ENCODE measurements at places on chromosomes 11 and 22. TPM values are rescaled to one million over a fixed set of nuclear protein-coding genes. Genes with fewer than 3 reads are reported as not detected.

DNA sequence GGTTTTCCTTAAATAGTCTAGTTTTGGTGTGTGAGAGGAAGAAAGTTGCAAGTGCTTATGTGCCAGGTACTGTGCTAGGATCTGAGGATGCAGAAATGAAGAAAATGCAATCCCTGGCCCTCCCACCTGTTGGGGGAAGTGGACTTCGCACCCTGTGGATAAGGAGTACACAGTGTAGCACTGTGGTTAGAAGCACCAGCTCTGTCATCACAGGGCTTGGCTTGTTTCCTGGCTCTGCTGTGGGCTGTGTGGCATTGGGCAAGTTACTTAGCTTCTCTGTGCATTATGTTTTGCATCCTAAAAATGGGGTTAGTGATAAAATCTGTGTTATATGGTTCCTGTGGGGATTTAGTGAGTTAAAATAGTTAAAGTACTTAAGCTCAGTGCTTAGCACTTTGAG, 68.2 kb downstream of the ENDOD1 start:
- no peak overlapping the region for H3K4me3 ChIP-seq
- peaks cover 20% of the 10 kb centered on the region for H3K4me1 ChIP-seq
- no peaks in the 10 kb centered on the region for H3K36me3 ChIP-seq
- no peak for DNase-seq

DNA sequence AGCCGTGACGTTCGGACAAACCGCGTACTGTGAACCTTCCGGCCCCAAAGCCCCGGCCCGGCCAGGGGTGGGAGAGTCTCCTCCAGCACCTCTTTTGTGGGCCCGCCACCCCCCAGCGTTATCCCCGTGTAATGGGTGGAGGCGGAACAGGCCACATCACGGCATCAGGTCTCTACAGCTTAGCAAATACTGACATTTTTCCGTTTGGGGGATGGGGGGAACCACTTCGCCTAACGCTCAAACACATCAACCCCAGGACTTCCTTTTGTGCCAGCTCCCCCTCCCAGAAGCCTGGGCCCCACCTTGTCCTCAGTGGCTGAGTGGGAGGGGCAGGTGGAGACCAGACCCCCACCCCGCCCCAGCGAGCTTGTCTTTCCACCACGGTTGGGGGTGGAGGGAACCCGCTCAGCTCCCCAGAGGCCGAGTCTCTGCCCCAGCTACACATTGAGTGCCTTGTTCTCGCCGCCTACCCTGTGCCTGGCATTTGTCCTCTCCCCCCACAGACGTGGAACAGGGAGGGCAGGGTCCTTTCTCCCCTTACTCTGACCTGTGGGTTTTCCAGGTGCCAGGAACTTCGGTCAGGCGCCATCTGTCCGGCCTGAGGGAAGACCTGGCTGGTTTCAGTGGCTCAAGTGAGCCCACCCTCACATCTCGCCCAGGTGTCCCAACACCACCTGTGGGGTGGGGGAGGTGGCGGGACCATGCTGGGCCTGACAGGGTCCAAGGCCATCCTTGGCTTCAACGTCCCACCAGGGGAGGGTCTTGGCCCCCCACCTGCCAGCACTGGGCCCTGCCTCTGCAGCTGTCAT, 29.6 kb downstream of the SBF1 start:
- no peak for DNase-seq
- no peak overlapping the region for H3K27ac ChIP-seq
- H3K4me1 ChIP-seq, result peaks cover 5% of the 10 kb centered on the region
- H3K4me3 ChIP-seq, result no peak overlapping the region
- peaks cover 76% of the 10 kb centered on the region for H3K36me3 ChIP-seq
- no peaks in the 10 kb centered on the region for H3K27me3 ChIP-seq

GRCh38 chr11:64035576-64035975, at the start of gene FLRT1:
TSS of gene FLRT1 (plus strand) at chr11:64035931. CDS start at chr11:64116268, 80,337 bp downstream.
- no peaks in the 10 kb centered on the region for H3K36me3 ChIP-seq
- H3K4me1 ChIP-seq, result peaks cover 24% of the 10 kb centered on the region
- peak within 1 kb of the TSS; percentile 37 for H3K27ac ChIP-seq
- H3K4me3 ChIP-seq, result peak within 1 kb of the TSS; percentile 70
- H3K27me3 ChIP-seq, result peaks cover 41% of the 10 kb centered on the region

DNA sequence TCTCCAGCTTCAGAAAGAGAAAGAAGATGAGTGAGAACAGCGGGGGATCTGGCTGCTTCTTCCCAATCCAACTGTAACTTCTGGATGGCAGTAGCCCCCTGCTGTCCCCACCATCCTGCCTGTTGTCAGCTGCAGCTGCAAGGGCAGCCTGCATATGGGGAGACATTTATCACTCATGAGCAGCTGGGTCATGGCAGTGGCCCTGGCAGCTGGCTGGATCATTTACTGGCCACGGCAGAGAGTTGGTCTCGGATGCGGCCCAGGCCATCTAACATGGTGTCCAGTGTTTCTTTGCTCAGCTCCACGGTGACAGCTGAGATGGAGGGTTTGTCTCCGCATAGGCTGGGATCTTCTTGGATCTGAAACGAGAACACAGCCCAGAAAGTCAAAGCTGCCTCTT, 14.8 kb downstream of the COMMD9 start:
- DNase-seq, result no peak
- peaks cover 85% of the 10 kb centered on the region for H3K36me3 ChIP-seq
- no peaks in the 10 kb centered on the region for H3K4me1 ChIP-seq

- peak; percentile 52 for DNase-seq
- H3K27me3 ChIP-seq, result no peaks in the 10 kb centered on the region
These were observed 13.0 kb upstream of the CXCR5 start for GRCh38 chr11:118870396-118871343.

GRCh38 chr11:83511646-83512045, 225.5 kb upstream of the CCDC90B start:
- H3K27me3 ChIP-seq, result no peaks in the 10 kb centered on the region
- H3K4me3 ChIP-seq, result no peak overlapping the region
- no peaks in the 10 kb centered on the region for H3K4me1 ChIP-seq
- H3K36me3 ChIP-seq, result no peaks in the 10 kb centered on the region
- DNase-seq, result no peak
- no peak overlapping the region for H3K27ac ChIP-seq

- no peaks in the 10 kb centered on the region for H3K27me3 ChIP-seq
- peaks cover 3% of the 10 kb centered on the region for H3K4me1 ChIP-seq
- no peak overlapping the region for H3K4me3 ChIP-seq
These were observed 23.6 kb upstream of the ARHGAP32 start for GRCh38 chr11:129215506-129216245.

The TRIM6 gene
- 0.58 TPM for total RNA-seq

The CCT8L2 gene
- total RNA-seq, result not detected

DNA sequence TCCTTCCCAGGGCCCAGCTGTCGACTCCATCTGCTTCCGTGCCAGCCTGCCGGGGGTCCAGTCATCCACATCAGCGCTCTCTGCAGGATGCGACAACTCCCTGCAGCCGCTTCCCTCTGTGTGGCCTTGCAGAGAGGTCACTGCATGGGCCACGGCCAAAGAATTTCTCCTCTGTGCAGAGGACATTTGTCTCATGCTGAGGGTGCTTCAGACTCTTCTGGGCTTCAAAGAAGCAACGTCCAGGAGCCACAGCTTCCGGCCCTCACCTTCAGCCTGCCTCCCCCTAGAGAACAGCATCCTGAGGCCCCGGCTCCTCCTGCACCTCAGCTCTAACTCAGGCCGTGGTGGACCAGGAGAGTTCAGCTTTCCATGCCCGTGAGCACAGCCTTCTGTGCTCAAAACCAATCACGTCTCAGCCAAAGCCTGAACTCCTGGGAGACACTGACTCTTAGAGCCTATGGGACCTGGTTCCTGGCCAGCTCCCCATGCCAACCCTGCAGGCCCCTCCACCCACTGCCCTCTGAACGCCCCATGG, 258.9 kb downstream of the BRD1 start:
- no peaks in the 10 kb centered on the region for H3K4me1 ChIP-seq
- H3K27me3 ChIP-seq, result peaks cover 21% of the 10 kb centered on the region
- H3K36me3 ChIP-seq, result no peaks in the 10 kb centered on the region
- no peak for DNase-seq

DNA sequence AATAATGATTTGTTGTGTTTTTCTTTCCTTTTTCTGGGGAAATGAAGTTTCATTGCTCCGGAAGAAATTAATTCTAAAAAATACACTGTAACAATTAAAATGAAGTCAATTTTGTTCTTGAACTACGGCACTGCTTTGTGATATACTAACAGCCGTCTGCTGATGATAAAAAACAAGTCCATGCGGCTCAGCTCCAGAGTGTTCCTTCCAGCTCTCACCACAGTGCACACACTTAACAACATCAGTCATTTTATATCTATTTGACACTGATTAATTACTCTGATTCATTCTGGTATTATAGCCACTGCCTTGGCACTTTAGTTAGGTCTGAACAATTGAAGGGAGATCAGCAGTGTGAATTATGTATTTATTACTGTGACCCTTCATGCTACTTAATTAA, 97.4 kb upstream of the SLC6A5 start:
- no peak overlapping the region for H3K4me3 ChIP-seq
- no peak overlapping the region for H3K27ac ChIP-seq
- peaks cover 8% of the 10 kb centered on the region for H3K36me3 ChIP-seq
- H3K27me3 ChIP-seq, result no peaks in the 10 kb centered on the region
- no peaks in the 10 kb centered on the region for H3K4me1 ChIP-seq

Data from left ventricle myocardium inferior (tissue), 1 donor.